ENCODE measurements at places on chromosomes 13 and 19.

DNA sequence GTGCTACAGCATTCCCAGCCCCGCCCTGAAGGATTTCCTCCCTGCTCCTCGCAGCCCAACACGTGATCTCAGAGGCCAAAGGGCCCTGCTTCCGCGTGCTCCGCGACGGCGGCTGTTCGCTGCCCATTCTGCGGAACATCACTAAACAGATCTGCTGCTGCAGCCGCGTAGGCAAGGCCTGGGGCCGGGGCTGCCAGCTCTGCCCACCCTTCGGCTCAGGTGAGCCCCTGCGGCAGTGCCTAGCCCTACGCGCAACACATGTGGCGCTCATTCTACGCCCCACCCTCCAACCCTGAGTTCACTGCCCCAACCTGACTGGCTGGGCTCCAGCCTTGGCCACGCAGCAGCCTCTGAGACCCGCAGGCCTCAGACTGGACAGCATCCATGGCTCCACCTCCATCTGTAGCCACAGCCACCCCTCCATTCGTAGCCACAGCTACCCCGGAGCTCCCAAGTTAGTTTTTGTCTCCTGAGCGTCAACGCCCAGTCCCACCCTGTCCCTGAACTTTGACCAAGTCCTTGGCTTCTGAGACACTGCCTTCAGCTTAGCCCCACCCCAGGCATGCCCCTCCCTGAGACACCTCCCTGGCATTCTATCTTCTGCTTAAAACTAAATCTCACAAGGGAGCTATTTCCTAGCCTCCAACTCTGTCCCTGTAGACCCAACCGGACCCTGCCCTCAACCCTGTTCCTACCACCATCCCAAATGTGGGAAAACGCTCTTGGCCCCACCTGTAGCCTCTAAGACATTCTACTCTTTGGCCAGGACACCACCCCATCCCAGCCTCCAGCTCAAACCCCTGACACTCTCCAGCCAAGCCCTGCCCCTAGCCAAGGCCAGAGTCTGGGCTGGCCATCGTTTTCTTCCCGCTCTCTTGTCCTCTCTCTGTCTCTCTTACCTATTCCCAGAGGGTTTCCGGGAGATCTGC is 6.4 kb downstream of the LTBP4 start:
- no peak for DNase-seq

- no peak for DNase-seq
These were observed 128.1 kb downstream of the TUBA3C start for GRCh38 chr13:19053561-19053960.

GRCh38 chr19:11821474-11822109 is 7.5 kb downstream of the ZNF440 start:
- no peak for DNase-seq

DNA sequence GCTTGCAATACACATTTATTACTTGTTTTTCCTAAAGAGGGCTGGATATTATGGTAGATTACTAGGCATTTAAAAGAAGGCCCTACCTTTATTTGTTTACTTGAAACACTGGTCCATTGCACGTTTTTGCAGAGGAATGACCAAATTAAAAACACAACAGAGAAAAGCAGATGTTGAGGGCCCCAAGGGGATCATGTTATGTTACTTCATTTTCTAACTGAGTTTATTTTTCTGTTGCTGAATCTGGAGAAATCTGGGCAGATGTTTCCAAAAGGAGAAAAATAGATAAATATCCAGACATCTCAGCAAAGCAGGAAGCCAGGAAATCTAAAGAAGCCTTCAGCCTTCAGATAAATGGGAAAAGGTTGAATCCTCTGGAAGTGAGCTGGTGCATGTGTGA is 353.0 kb downstream of the NDFIP2 start:
- DNase-seq, result no peak

- DNase-seq, result no peak
These were observed 6.2 kb downstream of the EFNA2 start for GRCh38 chr19:1291761-1292418.

DNA sequence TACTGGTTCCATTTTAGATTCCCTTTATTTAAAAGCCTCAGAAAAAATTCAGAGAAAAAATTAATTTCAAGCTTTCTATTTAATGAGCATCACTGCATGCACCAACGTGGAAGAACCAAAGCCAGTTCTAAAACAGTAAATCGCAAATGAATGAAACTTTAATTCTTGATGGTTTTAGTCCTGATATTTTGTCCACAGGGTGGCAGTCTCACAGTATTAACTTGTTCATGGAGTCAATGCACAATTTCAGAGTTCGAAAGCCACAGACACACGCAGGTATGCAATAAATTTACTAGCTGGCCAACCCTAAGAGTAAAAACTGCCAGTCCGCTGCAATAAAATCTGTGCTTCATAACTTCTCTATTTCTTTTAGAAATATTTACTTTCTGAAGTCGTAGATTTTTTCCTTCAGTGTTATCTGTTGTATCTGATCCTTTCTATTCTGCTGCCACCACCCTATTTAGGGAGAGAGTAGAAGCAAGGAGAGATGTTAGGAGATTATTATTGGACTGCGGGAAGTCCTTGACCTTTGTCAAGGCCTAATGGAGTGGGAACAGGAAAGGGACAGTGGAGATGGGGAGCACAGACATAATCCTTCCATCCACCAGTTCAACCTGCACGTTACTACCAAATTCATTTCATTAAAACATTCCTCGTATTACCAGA is 7.0 kb upstream of the WBP4 start:
- DNase-seq, result peak; percentile 21

DNA sequence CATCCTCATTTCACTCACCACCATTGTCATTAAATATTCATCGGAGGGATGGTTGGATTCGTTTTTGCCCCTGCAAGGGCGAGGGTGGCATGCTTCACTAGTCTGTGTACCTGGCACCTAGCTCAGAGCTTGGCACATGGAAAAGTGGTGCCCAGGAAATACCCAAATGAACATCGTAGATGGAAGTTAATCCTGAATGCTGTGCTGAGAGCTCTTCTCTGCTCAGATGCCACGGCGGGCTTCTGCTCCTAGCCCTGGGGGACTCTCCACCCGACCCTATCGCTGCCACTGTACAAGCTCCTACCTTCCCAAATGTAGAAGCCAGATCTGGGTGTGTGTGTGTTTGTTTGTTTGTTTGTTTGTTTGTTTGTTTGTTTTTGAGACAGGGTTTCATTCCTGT is 113.0 kb upstream of the ZNF507 start:
- no peak for DNase-seq

- no peak for DNase-seq
These were observed 390.5 kb upstream of the PCDH9 start for GRCh38 chr13:67620665-67621064.

GRCh38 chr13:98468361-98468760 is 108.5 kb downstream of the STK24 start:
- no peak for DNase-seq

DNA sequence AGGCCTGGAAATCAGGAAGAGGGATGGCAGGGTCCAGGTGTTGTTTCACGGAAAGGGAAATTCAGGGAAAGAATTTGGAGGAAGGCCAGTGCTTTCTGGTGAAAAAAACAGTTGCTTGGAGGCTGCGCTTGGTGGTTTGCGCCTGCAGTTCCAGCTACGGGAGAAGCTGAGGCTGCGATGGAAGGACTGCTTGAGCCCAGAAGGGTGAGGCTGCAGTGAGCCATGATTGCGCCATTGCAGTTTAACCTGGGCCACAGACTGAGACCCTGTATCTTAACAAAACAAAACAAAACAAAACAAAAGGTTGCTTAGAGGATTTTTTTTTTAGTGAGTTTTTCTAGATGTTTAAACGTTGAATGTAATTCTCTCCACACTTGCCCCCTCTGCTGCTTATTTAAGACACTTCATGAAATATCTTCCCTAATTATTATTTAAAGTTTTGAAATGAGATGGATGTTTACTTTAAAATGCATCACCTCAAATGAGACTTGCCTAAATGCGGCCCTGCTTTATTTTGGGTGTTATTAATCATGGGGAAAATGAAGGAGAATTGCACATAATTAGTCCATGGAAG is 75.4 kb upstream of the TRPC4 start:
- no peak for DNase-seq

GRCh38 chr13:43232873-43233265 is 209.5 kb downstream of the DNAJC15 start:
- DNase-seq, result no peak

- DNase-seq, result no peak
These were observed at the start of gene CERS1 for GRCh38 chr19:18895824-18896341. Gene CERS1 (minus strand): TSS chr19:18896158. CDS start chr19:18896072, 86 bp downstream.

DNA sequence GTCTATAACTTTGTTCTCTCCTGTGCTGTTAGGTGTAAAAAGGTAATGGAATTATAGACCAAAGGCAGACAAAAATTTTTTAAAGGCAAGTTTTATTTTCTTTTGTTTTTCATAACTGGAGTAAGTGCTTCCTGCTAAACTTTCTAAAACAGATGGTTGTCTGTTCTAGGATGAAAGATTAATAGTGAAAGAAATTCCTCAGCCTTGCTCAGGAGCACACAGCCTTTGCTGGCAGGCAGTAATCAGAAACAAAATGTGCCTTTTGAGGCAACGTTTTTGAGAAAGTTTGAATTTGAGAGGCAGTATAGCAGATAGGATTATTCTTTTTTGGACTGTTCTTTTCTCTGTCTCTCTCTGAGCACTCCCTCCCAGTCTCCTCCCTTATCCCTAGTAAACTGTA is 2749.5 kb downstream of the PCDH9 start:
- no peak for DNase-seq

DNA sequence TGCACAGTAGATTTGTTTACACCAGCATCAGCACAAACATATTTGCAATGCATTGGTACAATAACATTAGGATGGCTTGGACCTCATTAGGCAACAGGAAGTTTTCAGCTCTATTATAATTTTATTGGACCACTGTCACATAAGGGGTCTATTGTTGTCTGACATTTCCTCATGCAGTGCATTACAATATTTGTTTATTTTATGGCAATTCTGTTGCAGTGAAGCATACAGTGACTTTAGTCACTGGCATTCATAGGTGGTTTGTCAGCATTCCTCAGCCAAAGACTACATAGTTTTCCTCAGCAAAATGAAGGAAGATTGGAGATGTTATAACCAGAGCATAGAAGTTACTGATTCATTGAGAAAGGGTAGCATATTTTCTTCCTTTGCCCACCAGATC is 1732.9 kb downstream of the PCDH9 start:
- no peak for DNase-seq

DNA sequence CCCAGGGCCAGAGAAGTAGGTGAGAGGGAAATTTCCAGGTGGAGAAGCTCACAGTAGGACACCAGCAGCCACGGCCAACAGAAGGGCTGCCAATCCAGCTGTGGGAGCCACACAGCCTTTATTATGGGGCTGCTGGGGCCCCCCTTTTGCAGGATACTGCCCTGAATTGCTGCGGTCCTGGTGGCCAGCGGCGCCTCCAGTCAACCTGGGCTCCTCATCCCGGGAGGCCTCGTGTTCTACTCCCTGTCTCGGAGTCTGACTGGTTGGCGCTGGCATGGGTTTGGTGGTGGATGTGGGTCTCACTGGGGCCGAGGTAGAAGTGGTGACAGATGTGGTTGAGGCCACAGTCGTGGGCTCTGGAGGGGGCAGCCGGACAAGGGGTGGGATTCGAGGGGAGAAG is 4.1 kb downstream of the LYPD3 start:
- DNase-seq, result no peak

DNA sequence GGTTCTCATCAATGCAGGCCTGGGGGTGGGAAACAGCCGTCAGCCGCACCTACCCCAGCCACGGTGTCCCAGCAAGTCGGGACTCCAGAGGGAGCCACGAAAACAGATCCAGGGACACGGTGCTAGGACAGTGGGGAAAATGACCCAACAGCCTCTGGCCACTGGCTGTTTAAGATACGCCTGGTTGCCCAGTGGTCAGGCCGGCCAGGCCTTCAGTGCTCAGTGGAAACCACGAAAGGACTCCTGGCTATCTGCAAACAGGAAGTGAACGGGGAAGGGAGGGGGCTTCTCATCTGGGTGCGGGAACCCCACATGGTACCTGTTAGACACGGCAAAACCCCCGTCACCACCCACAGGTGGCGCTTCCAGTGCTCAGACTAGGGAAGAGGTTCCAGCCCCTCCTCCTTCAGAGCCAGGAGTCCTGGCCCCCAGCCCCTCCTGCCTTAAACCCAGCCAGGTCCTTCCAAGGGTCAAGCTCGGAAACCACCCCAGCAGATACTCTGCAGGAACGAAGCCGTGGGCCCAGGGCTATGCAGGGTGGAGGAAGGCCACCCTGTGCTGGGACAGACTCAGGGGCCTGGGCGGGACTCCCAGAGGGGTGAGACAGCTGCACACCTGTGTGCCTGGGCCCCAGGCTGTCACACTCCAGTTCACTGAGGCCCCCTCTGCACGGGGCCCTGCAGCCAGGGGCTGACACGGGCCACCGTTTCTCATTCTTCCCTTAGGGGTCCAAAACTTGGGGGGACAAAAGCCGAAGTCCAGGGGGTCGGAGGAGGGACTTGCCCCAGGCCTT is 4.5 kb downstream of the PPP1R12C start:
- DNase-seq, result no peak

- no peak for DNase-seq
These were observed 112.1 kb downstream of the LACC1 start for GRCh38 chr13:43991773-43992201.

GRCh38 chr19:50556282-50557008 is 11.8 kb downstream of the LRRC4B start:
- DNase-seq, result peak; percentile 25

GRCh38 chr19:1817553-1818179 is 5.6 kb upstream of the ATP8B3 start:
- no peak for DNase-seq

DNA sequence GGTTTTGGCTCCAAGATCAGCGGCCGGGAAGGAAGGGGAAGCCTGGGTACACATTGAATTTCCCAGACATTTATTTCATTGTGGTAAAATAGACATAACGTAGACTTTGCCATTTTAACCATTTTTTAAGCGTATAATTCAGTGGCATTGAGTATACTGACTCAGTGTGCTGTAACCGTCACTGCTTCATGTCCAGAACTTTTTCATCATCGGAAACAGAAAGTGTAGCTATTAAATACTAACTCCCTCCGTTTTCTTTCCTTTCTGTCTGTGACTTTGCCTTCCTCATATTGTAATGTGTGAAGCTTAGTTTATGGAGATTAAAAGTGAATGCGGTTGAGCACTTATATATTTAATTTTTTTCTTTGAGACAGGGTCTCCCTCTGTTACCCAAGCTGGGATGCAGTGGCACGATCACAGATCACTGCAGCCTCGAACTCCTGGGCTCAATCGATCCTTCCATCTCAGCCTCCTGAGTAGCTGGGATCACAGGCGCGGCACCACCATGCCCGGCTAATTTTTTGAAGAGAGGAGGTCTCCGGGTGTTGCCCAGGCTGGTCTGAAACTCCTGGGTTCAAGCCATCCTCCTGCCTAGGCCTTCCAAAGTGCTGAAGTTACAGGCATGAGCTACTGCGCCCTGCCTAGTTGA is 1.4 kb downstream of the HNRNPM start:
- DNase-seq, result no peak
